ENCODE measurements at places on chromosomes 7 and 10.

- DNase-seq, result no peak
Measured at GRCh38 chr10:101848894-101849351, 5.3 kb upstream of the KCNIP2 start.

DNA sequence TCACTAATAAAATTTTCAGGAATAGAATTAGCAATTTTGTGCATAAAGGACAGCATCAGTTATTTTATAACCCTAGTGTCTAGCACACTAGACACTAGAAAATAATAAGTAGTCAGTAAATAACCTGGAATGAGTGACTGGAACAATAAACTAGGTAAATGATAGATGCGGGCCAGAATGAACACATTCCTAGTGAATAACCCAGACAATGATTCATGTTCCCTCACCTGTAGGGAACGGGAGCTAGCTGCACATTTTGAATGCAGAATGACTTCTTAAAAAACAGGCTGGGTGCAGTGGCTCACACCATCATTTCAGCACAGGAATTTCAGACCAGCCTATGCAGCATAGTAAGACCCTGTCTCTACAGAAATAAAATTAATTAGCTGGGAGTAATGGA lies 3.2 kb upstream of the ATOH7 start:
- no peak for DNase-seq

- peak; percentile 55 for DNase-seq
Measured at GRCh38 chr10:12181065-12181775, 14.5 kb downstream of the NUDT5 start.

DNA sequence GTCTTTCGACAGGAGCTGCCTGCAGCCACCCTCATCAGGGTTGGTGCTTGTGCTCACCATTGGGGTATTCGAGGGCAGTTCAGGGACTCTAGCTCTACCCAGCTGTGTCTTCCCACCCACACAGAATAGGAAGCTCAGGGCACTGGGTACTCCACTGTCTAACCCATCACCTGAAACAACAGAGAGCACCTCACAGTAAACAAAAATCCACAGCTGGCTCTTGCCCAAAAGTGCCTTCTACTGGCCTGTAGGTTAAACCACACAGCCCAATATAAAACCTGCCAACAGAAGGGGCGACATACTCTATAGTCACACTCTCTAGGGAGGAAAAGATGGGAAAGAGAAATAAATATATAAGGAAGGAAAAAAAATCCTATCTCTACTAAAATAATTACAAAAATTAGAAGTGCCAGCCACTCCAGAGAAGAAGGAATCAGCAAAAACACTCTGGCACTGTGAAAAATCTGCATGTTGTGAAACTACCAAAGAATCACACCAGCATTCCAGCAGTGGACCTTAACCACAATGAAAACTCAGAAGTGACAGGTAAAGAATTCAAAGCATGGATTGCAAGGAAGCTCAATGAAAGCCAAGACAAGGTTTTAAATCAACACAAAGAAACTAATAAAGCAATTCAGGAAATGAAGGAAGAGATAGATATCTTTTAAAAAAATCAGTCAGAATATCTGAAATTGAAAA lies 110.0 kb downstream of the HGF start:
- DNase-seq, result no peak

- no peak for DNase-seq
Measured at GRCh38 chr10:91219371-91220193, 881 bp upstream of the PCGF5 start.

GRCh38 chr7:158609313-158609974 lies 21.8 kb upstream of the PTPRN2 start:
- no peak for DNase-seq

- no peak for DNase-seq
Measured at GRCh38 chr10:260819-261429, 125.7 kb downstream of the ZMYND11 start.

DNA sequence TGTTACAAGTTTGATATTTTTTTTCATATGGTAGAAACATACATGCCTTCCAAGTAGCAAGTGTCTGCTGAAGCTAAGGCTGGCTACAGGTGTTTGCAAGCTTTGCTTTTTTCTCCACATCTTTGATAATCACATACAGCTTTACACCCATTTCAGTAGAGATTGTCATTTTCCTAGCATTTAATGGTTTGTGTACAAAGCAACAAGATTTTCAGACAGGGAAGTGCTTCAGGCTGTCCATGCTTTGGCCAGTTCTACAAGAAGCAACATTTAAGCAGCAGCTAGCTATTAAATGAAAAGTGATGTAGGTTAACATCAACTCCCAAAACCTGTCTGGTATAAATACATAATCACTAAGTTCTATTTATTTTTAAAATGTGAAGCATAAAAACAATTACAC lies 2.3 kb downstream of the HDAC9 start:
- DNase-seq, result no peak

DNA sequence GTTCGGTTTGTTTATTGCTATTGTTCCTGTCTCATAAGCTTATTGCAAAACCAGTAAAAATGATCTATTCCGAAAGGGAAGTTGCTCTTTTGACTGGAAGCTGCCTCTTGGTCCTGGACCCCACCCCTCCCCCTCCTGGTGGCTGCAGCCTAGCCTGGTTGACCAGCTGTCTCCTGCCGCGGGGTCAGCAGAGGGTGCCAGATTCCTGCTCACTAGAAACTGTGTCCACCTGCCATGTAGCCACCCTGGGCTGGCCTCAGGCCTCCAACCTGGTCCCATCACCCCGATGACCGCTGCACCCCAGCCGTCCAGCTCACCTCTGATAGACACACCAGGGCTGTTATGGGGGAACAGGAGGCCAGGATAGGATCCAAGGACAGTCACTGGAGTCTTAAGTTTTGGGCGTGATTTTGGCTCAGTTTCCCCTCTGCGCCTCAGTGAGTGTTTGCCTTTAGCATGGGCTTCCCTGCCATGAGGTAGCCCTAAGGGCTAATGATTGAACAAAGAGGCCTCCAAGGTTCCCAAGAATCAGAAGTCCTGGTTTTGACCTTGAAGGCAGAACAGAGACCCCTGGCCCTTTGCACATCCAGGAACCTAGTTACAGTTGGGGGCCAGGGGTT lies 32.9 kb upstream of the SLF2 start:
- DNase-seq, result no peak

DNA sequence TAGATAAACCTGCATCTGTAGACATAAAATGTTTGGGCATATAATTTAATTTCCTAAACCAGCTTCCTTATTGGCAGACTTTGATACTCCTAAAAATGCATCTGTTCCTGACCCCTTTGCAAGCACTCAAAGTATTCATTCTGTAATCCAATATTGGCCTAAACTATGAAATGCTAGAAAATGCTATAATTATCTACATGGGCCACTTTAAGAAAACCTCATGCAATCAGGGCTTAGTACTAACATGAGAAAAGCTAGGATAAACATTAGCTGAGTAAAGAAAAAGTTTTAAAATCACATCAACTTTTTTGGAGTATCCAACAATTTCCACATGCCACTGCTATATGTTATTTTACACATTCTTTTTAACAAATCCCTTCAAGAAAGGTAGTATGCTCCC lies 57.2 kb downstream of the PARD3 start:
- DNase-seq, result no peak

GRCh38 chr7:46146454-46147255 lies 225.6 kb upstream of the IGFBP3 start:
- DNase-seq, result no peak

GRCh38 chr10:58334817-58335305 lies at the start of gene UBE2D1:
UBE2D1 (plus strand) TSS chr10:58335006; CDS start chr10:58335202, 196 bp downstream.
- DNase-seq, result peak; percentile 67

GRCh38 chr7:36449685-36450084 lies 60.0 kb downstream of the ANLN start:
- no peak for DNase-seq

GRCh38 chr10:11594589-11595394 lies 16.7 kb downstream of the USP6NL start:
- DNase-seq, result no peak

DNA sequence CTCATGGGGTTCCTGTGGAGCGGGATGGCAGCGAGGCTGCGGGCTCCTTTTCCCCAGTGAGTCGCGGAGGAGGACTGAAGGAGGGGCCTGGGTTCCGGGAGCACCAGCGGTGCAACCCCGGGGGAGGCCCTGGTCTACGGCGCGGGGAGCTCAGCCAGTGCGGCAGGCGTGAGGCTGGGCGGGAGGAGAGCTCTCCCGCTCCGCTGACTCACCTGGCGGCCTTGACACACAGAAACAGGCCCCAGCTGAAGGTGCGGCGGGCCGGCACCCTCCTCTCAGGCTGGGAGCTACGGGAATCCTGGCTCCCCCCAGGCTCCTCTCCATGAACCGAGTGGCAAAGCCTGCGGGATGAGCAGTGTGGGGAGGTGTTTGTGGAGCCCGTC lies 6.8 kb upstream of the NOM1 start:
- no peak for DNase-seq

DNA sequence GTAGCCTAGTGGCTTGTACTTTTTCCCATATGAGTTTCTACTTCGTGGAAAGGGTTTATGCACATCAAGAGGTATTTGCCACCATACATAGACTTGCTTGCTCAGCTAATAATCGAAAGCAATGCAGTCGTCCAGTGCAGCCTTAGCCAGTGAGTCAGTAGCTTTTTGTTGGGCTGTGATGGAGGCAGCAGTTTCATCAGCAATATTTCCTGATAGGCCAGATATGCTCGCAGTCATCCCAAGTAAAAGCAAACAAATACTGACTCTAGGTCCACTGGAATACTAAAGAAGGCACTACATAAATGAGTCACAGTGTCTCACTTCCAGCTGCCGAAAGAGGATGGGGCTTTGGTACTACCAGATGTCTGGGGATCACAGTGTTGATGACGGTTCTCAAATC lies 2.1 kb upstream of the BNIP3 start:
- DNase-seq, result no peak

DNA sequence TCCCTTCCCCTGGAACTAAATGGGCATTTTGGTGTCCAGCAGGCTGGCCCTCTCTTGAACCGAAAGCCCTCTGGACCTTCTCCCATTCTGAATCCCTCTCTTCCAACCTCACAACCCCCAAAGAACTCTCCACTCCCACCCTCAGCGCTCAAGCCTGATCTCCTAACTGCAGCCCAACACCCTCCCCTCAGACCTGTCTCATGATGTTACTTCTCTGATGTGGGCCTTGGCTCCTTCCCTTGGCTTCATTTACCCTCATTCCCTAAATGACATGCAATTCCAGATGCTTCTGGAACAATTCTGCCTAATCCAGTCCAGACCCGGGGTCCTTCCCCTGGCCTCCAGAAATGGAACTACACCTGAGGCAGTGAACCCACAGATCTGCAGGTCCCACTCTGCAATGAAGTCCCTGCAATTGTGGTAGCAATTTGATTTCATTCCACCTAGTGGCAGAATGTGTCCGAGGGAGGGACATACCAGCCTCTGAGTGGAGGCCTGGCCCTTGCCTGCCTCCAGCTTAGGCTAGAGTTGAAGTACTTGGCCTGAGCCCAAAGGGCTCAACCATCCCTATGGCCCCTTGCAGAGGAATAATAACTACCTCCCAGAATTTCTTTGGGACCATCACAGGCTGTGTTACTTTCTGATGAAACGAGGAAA lies 4.1 kb upstream of the CEP41 start:
- DNase-seq, result no peak

- no peak for DNase-seq
Measured at GRCh38 chr7:37394158-37394557, 54.5 kb downstream of the ELMO1 start.

DNA sequence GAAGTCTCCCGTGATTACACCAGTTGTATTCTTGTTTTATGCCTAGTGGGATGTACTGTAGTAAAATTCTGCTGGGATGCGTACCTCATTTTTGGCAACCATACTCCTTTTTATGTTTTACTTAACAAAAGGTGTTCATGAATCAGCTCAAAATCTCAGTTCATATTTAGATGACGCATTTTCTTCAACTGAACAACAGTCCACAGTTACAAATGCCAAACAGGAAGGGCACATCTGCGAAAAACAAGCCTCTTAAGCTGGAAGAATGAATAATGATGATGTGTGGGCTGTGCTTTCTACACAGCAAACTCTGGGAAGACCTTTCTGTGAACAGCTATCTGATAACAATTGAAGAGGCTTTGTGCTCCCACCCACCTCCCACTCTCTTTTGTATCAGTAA lies 68.4 kb upstream of the NRBF2 start:
- DNase-seq, result no peak

- DNase-seq, result no peak
Measured at GRCh38 chr10:132206806-132207535, 20.2 kb downstream of the DPYSL4 start.

- DNase-seq, result no peak
Measured at GRCh38 chr7:134210227-134210626, 83.1 kb downstream of the LRGUK start.

GRCh38 chr10:124239696-124240095 lies 146.3 kb upstream of the CHST15 start:
- DNase-seq, result no peak

DNA sequence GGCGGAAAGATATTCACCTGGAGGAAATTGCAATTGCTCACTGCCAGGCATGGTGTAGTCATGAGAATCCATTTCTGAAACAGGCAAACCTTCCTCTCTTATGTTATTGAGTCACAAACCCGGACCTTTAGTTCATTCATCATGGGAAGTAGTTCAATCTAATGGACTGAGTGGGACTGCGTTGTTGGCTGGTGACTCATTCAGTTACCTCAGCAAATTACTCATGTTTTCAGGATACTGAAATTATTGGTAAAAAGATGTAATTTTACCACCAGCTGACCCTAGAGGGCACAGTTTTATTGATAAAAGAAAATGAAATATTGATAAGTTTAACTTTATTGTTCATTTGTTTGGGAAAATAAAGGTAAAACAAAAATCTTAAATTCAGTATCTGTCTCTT lies 1194.4 kb upstream of the SORCS1 start:
- DNase-seq, result no peak

GRCh38 chr7:38909870-38910269 lies 879 bp upstream of the VPS41 start:
- DNase-seq, result no peak

- no peak for DNase-seq
Measured at GRCh38 chr10:80684259-80684658, 146.6 kb downstream of the SH2D4B start.

DNA sequence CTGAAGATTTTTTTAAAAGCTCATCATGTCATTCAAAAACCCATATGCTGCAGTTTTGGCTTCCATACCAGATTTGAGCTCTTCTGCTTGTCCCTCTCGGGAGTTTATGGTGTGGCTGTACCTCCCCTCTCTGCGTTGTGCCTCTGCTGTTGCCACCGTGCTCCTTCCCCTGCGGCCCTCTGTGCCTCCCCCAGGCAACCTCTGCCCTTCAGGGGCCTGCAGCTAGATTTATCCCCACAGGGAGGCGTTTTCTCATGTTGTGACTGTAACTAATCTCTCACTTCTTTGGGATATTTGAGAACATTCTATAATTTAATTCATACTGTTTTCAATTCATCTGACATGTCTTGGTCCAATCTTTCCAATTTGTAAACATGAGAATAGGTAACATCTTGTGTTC lies 52.7 kb downstream of the TASOR2 start:
- no peak for DNase-seq

DNA sequence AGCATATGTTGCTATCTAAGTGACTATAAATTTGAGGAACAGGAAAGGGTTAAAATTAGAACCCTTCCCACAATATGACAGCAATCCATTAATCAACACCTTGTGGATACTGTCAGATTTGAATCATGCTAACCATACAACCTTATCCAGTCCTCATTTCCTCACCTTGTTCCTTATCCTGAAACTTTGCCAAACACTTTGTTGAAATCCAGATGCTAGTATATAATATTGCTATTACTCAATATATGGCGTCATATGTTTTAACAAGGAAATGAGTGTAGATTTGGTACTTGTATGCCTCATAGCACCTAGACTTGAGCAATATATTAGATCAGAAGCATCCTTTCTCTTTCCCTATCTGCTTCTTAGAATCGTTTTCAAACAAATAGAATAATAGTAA lies 66.3 kb upstream of the SLC25A13 start:
- no peak for DNase-seq

- DNase-seq, result no peak
Measured at GRCh38 chr7:121529003-121529402, 132.9 kb upstream of the FAM3C start.

- no peak for DNase-seq
Measured at GRCh38 chr7:123916240-123916724, 8.8 kb upstream of the SPAM1 start.
